ENCODE measurements at places on chromosomes 4 and X. TPM values are rescaled to one million over a fixed set of nuclear protein-coding genes. Genes with fewer than 3 reads are reported as not detected.
A peak's percentile ranks its signal among the peaks of the same experiment; 100 is the strongest.

DNA sequence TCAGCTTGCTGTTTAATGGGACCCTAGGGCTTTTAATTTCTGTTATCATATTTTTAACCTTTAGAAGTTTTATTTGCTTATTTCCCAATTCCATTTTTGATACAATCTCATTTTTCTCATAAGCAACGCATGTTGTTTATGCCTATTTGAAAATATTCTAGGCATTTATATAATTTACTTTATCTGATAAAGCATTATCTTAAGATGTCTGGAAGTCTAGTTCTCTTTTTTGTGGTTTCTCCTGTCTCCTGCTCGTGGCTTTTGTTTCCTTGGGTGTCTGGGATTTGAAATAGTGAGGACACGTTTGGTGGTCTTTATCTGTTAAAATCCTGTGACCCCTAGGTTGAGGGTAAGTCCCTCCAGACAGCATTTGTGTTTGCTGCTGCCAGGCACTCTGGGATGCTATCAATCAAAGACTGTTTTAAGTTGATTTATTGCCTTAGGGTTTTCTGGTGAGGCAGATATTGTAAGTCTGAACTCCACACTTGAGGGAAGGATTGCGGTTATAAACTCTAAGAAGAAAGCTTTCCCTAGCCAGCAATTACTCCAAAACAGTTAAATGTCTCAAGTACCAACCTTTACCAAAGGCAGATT lies 208.0 kb downstream of the PRDM5 start:
- no peak for DNase-seq

- DNase-seq, result no peak
Measured at GRCh38 chr4:187010052-187010451, 286.4 kb upstream of the FAT1 start.

DNA sequence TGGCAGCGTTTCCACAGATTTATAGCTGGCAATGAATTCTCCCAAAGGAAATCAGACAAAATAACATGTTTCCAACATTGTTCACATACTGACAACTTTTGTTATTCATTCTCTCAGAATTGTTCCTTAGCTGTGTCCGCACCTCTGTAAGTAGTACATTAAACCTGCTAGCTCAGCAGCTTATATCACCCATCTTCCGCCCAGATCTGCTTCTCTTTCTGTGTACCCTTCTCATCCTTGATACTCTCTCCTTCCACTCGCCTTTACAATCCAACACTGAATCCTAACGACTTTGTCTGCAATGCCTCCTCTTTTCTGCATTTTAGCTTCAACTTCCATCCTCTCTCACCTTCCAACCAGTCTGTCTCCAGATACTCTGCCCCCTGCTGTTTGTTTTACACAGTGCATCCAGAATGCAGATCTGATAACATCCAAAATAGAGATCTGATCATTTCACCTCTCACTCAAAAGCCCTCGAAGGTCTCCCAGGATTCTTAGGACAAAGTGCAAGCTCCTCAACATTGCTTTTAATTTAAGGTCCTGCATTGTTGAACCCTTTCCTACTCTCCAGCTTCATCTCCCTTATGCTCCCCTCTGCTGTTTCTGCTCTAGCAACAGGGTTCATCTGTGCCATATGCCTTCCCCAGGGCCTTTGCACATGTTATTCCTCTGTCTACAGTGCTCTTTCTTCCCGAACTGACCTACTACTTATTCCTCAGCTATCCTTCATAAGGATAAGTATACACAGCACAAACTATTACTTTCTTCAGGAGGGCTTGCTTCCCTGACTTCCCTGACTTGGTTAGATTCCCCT lies 67.3 kb upstream of the VBP1 start:
- DNase-seq, result peak; percentile 8

- no peak for DNase-seq
Measured at GRCh38 chrX:39536211-39536610, 561.5 kb downstream of the BCOR start.

- peak; percentile 89 for DNase-seq
Measured at GRCh38 chrX:29662101-29662500, 553.3 kb upstream of the MAGEB2 start.

DNA sequence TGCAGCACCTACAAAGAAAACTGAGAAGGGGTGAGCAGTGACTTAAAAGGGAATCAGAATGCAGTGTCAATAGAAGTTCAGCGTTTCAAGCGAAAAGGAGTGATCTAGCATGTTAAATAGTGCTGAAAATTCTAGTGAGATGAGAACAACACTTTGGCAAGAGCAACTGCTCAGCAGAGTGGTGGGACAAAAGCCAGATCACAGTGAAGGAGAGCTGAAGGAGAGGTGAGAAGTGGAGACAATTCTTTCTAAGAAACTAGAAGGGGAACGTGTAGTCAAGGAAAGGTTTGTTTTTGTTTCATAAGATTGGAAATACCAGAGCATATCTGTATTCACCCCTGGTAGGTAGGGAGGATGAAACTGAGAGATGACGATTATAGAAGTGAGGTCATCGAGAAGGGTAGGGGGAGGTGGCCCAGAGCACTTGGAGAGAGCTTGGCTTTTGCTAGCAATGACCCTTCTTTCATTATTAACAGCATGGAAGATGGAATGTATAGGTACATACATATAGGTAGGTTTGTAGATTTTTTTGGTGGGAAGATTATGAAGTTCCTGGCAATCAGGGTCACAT lies 33.7 kb downstream of the SRPX2 start:
- DNase-seq, result no peak

GRCh38 chrX:112645774-112646173 lies 34.0 kb downstream of the LHFPL1 start:
- no peak for DNase-seq

DNA sequence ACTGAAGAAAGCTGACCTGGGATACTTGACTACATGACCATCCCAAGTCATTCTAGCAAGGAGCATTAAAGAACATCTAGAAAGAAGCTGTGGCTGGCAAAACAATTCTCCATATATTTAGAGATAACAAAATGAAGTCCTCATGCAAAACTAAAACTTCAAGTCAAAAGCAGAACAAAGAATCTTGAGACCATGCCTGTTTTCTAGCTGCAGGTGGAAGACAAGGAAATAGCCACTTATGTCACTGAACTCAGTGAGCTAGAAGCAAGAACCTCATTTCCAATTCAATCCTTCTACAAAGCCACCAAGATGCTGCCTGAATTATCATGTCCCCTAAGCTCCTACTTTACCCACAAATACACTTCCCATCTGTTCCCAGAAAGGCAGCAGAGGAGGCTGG lies 13.8 kb downstream of the USP46 start:
- no peak for DNase-seq

- no peak for DNase-seq
Measured at GRCh38 chrX:774536-774935, 143.9 kb downstream of the SHOX start.

The CXCL11 gene
- 0.10 TPM for total RNA-seq

DNA sequence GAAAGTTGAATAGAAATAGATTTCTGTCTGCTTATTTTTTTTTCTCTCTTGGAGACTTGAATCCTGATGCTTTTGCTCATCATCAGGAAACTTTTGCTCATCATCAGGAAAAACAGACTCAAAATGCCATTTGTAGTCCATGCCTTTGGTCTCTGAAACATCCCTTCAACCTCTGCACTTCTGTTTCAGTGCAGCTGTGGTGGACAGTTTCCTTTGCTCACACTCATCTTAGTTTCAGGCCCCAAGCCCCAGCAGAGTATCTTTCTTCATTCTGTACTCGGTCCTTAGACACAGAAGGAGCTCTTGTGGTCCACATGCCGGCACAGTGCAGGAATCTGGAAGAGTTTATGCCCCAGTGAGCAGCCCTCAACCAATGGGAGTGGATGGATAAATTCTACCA lies 337.9 kb downstream of the PPP3CA start:
- no peak for DNase-seq

DNA sequence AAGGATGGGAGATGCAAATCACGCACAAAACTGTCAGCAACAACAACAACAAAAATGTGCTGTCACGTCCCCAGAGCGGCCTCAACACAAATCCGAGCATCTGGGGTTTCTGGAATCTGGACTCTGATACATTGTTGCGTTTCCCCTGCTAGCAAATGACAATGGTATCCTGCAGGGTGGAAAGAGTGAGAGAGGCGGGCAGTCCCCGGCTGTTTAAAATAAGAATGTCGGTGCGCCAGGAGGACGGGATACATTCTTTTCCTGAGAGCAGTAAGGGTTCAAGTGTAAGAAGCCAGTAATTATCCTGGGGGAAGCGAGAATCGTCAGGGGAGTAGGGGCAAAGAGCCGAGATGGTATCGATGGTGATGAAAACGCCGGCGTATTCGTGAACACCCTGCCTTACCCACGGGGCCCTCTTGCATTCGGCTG lies 310.2 kb downstream of the ASMT start:
- peak; percentile 29 for DNase-seq

The CXCL3 gene
- 1.1 TPM for total RNA-seq

DNA sequence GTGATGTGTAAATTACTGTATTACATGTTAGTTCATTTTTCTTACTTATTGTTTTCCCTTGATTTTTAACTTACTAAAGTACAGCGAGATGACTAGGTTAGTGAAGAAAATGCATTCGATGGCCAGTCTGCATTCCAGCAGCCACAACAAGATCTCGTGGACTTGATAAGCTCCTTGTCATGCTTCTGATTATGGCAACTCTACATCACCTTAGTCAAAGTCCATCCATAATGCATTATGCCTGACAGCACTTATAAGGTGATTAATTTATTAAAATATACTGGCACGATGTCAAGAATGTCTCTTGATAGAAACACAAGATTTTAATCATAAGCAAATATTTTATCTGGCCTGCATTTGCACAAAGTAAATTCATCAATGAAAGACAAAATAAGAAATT lies 109.9 kb upstream of the NAP1L5 start:
- DNase-seq, result no peak

- no peak for DNase-seq
Measured at GRCh38 chrX:120768254-120768653, 107.4 kb downstream of the CT47B1 start.

The ZNF157 gene
- 0.48 TPM for total RNA-seq

DNA sequence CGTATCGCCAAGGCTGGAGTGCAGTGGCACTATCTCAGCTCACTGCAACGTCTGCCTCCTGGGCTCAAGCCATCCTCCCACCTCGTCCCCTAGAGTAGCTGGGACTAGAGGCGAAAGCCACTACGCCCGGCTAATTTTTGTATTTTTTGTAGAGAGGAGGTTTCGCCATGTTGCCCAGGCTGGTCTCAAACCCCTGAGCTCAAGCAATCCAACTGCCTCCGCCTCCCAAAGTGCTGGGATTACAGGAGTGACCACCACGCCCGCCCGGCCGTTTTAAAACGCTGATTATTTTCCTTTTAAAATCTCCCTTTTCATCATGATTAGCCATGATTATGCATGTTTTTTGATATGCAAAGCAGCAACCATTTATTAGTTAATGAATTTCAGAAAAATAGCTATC lies 2.2 kb downstream of the N4BP2 start:
- no peak for DNase-seq

- no peak for DNase-seq
Measured at GRCh38 chrX:121455890-121456289, 408.5 kb downstream of the GLUD2 start.

DNA sequence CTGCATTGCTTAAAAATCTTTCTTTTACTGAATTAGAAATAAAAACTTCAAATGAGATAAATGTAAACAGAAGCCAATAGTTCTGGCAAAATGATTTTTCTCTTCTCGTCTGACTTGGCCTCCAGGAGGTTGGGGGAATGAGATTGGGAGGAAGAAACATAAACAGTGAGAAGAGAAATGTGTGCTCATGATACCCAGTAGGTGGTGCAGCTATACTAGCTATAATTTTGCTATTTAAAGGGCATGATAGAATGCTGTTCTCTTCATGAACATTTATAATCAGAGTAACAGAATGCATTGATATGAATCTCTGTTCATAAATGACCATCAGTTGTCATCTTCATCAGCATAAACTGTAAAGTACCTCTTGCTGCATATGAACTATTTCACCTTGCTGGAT lies 85.5 kb downstream of the TACR3 start:
- no peak for DNase-seq

The TSPAN6 gene
- 19.7 TPM for total RNA-seq

GRCh38 chrX:9656277-9656676 lies 109.4 kb downstream of the GPR143 start:
- DNase-seq, result no peak

GRCh38 chr4:122819708-122820449 lies 6.8 kb upstream of the FGF2 start:
- DNase-seq, result peak; percentile 49

The PCYT1B gene
- total RNA-seq, result 0.84 TPM

GRCh38 chr4:40190019-40190418 lies 6.8 kb upstream of the RHOH start:
- no peak for DNase-seq

DNA sequence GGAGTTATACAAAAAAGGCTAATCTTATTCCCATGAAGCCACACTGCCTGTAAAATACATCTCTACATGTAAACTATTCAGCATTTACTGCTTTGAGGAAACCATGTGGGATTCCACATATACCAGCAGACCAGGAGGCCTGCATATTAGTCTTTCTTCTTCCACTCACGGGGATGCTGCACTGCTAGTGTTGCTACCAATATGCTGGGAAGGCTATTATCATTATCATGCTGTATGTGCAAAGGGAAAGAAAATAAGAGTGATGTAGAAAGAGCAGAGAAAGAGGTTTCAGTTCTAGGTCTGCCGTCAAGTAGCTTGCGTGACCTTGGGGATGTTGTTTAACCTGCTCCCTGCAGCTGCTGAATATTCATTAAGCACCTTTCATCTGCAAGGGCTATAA lies 61.0 kb downstream of the MGST2 start:
- DNase-seq, result no peak

The TEX28 gene
- total RNA-seq, result not detected

GRCh38 chrX:107827030-107827831 lies 1.6 kb downstream of the MID2 start:
- DNase-seq, result no peak

DNA sequence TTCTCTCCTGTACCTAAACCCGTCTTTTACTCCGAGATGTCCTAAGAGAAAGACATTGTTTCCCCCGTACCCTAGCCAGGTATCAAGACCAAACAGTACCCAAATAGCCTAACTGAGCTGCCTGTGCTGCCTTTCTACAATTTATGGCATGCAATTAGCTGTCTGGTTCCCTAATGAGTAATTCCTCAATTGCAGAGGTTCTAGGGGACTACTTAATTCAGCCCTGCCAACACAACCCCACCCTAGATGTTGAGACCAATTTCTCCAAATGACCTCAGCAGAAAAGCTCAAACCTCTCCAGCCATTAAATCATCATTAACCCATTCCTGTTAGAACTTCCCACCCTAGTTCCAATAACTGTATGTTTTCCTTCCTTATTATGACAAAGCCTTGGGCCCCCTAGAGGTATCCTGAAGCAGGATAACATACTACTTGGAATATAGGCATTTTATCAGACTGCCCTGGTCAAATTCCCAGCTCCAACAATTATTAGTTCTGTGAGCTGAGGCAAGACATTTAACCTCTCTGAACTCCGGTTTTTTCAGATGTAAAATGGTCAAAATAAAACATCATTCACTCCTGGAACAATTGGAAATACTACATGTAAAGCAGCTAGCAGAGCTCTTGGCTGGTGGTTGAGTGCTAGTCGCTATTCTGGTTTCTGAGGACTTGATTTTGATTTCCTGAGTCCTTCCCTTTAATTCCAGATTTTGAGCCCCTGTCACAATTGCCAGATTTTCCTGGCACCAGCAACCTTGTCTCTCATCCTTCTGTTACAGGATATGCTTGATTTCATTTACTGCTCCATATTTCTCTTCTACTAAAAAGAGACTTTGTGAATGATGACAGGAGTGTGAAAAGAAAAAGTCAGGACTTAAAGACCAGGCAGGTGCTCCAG lies 244.6 kb upstream of the TENM3 start:
- peak; percentile 1 for DNase-seq
